ENCODE measurements at places on chromosomes 4 and X.

DNA sequence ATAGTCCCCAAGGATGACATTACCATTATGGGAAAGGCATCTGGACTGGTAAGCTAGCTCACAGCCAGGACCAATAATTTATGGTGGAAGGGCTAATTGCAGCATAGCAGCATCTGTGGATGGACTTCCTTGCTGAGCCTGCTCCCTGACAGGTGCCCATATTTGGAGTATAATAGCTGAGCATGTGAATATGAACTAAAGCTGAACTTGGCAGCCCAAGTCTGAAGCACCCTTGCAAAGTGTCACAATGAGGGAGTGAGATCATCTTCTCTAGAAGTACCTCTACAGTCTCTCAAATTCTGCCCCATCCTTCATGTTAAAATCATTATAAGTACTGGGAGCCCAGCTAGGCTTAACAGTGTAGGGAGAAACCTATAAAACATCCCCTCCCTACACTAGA is 128.2 kb upstream of the INPP4B start:
- DNase-seq: no peak

DNA sequence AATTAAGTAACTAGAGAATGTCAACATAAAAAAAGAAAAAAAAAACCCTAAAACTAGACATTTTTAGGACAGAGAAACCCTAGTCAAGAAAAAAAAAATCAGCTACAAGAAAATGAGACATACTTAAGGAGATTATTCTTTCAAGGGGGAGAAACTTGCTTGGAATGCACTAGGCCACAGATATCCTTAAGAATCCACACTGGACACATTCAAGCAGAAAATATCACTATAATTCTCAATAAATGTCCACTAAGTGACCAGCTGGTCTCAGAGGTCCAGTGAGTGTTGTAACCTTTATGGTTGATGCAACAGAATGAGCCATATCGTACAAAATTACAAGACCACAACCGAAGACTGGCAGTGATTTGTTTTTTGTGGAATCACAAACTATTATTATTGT is 15.6 kb upstream of the IBSP start:
- DNase-seq: no peak

DNA sequence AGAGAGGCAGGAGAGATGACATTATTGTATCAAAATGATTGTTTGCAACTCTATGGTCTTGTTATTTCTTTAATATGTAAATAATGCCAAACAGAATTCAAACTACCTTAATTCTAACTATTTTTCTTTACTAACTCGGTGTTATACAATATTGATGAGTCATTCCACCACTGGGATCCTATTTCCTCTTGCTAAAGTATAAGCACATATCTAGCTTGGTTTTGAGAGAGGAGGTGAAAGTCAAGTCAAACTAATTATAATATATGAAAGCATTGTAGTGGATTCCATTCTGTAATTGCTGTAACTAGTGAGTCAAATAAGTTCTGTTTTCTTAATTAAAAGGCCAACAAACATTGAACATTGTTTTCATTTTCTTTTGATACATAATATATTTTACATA is 837.6 kb downstream of the PDHA2 start:
- DNase-seq: no peak

- DNase-seq: no peak
Measured at GRCh38 chrX:124534536-124534935, 188.2 kb downstream of the SH2D1A start.

DNA sequence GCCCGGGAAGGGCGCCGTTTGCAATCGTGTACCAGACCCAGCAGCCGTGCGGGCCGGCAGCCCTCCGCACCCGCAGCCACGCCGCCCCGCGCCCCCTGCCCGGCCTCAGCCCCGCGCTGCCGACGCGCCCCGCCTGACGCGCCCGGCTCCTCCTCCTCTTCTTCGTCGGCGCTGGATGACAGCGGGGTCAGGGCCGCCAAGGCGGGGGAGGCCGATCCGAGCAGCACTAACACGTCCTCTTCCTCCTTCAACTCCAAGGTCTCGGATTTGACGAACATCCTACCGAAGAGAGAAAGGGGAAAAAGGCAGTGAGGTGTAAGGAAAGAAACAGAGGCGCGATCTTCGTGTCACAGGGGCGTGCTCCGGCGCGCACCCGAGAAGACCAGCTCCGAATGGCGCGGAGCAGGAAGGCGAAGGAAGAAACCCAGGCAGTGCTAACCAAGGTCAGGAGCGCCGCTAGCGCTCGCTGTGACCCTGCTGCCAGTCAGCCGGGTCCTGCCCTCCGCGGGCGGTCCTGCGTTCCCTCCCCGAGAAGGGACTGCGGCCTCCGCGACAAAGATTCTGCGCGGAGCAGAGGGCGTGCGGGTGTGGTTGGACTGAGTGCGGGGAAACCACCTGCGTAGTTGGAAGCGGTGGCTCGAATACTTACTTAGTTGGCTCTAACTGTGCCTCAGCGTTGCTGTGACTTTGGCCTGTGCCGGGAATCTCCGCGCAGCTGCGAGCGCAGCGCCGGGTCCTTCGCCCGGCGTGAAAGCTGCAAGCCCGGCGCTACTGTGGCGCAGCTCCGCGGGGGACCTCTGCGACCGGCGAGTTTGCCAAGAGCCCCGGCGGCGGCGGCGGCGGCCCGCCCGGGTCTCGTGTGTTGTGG is 548 bp downstream of the NEUROG2 start:
- DNase-seq: no peak

- no peak for DNase-seq
Measured at GRCh38 chr4:48943387-48943786, 36.8 kb upstream of the OCIAD2 start.

DNA sequence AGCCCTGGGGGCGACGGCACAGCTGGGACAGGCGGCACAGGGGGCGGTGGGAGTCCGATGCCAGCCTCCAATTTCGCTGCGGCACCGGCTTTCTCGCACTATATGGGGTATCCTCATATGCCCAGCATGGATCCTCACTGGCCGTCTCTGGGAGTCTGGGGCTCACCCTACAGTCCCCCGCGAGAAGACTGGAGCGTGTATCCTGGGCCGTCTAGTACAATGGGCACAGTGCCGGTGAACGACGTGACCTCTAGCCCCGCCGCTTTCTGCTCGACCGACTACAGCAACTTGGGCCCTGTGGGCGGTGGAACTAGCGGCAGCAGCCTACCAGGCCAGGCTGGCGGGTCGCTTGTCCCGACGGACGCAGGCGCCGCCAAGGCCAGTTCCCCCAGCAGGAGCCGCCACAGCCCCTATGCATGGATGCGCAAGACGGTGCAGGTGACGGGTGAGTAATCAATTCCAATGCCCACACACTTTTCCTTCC is 500 bp downstream of the CDX4 start:
- no peak for DNase-seq

- no peak for DNase-seq
Measured at GRCh38 chr4:36332782-36333131, 51.3 kb downstream of the DTHD1 start.

GRCh38 chr4:151882072-151882803 is 121.4 kb upstream of the GATB start:
- DNase-seq: no peak

GRCh38 chrX:23656684-23657083 is 10.6 kb upstream of the PRDX4 start:
- DNase-seq: no peak

DNA sequence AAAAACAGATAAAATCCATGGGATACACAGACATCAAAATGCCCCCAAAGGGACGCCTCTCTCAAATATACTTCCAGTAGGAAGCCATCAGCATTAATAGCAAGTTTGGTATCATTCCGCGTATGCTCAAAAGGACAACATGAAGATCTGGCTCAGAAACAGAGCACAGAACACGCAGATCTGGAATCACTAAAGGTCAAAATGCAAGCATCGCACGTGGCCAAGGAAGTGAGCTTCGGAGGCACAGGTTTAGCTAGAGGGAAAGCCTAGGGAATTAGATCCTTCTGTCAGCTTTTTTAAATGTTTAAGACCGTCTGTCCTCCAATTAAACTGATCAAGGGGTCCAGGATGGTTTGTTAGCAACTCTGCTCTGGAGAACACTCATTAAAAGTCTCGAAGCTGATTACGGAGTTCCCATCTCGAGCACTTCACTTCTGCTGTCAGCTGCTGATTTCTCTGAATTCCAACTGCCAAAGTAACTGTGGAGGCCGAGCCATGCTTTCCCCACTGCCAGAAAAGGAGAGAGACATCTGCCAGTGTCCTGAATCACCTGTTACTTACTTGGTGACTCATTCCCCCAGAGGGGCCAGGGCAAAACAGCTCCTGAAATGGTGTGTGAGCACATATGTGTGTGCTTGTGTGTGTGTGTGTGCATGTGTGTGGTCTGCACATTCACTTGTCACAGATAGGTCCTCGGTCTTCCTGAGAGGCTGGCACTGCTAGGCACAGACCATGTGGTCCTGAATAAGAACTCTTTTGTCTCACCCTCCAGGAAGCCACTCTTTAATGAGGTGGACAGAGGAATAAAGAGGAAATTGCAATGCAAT is 177.7 kb upstream of the PPARGC1A start:
- no peak for DNase-seq

- no peak for DNase-seq
Measured at GRCh38 chr4:152935143-152935542, 980 bp upstream of the FHDC1 start.

DNA sequence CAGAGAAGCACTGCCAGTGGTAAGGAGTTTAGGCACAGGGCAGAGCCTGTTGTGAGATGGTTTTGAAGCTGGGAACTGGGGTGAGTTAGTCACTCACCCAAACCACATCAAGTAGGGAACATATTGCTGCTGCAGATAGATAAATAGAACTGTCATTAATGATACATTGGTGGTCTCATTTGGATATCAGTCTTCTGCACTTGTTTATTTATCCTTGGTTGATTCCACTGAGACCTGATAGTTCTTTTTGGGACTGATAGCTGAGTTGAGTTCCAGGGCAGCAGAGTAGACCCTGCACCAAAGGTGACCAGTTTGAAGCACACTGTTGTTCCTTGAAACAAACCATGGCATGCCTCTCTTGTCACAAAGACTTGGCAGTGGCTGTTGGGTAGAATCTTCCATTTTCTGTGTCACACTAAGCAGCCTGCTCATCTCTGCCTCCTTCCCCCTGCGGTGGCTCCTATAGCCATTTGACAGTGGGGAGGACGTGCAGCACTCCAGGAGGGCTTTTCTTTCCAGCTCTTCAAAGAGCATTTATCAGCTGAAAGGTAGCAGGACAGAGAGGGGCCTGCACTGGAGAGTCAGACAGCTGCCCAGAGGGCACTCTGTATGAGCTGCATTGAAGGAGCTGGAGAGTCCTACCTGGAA is 59.7 kb upstream of the TMEM164 start:
- no peak for DNase-seq

GRCh38 chr4:123893011-123893981 is 496.7 kb downstream of the SPRY1 start:
- peak; percentile 86 for DNase-seq

DNA sequence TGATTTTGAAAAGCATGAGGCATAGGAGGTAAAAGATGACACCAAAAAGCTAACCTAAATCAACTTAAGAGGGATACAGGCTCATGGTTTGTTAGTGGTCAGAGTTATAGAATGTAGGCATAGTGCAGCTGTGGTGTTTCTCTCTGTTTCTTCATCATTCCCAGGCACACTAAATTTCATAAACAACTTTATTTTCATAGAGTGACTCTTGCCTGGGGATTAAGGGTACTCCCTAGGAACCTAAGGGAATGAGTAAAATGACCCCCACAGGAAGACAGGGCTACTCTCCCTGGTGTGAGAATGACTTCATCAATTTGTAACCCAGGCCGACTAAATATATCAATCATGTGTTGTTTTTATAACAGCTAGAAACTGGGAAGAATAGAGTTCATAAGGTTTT is 11.1 kb downstream of the FABP2 start:
- DNase-seq: no peak

GRCh38 chr4:109994415-109994827 is 81.7 kb downstream of the EGF start:
- DNase-seq: no peak

GRCh38 chrX:106931831-106932491 is 11.8 kb downstream of the CLDN2 start:
- DNase-seq: no peak

- DNase-seq: no peak
Measured at GRCh38 chr4:20652226-20652885, 47.9 kb upstream of the PACRGL start.

DNA sequence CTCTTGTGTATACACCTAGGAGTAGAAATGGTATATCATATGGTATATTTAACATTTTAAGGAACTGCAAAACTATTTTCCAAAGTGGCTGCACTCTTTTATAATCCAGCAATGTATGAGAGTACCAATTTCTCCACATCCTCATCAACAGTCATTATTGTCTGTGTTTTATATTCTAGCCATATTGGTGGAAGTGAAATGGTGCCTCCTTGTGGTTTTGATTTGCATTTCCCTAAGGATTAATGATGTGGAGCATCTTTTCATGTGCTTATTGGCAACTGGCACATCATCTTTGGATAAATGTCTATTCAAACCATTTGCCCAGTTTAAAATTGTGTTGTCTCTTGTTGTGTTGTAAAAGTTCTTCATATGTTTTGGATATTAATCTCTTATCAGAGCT is 9.6 kb downstream of the BMP15 start:
- no peak for DNase-seq

DNA sequence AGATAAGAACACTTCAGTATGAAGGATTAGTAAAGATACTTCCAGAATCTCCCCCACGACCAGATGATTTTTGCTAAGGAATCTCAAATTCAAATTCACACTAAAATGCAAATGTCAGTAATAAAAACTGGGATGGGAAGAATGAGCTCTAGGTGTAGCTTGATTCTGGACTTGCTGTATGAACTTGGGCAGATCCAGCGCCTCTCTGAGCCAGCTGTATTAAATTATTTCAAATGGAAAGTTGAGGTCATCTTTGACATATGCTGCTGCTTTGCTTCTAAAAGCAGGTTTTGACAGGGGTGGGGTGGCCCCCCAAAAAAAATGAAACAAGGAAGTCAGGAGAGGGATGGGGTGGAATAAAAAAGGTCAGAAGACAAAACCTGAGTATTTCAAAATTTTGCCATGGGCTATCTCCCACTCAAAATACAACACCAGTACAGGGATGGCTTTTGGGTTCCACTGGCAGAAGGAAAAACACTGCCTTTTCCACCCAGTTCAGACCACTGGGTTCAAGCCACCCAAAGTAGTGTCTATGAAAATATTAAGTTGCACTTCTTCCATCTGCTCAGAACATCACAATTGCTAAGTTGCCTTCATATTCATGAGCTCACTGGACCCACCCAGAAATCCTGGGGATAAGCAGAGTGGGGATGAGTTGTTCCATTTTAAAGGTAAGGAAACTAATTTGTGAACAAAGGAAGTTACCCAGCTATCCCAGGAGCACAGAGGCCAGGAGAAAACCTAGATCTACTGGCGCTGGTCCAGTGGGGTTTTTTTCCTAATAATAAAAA is 47.7 kb downstream of the ARHGEF9 start:
- DNase-seq: peak; percentile 2

DNA sequence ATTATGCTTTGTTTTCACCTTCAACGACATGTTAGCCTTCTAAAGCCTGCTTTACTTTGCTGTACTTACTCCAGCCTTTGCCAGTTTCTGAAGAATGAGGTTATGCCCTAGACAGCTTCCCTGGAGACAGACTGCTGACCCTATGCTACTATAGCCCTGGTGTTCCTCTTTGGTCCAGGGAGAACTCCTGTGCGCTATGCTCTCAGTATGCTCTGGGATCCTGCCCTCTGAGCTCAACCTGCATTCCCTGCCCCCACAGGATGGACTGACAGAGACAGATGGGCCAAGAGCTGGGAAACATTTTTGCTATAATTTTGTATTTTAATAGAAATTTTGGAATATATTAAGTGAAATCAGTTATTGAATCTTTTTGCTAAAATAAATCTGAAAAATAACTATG is 425.9 kb downstream of the TMA16 start:
- no peak for DNase-seq
